Smooth muscle cell of the brain vasculature (primary cell): ENCODE measurements at places on chromosomes 5 and 9.
A peak's percentile ranks its signal among the peaks of the same experiment; 100 is the strongest.

- no peak for DNase-seq
These were observed 1094.5 kb upstream of the CDH6 start for GRCh38 chr5:30098940-30099339.

GRCh38 chr9:124342776-124343485, 72.3 kb downstream of the PSMB7 start:
- peak; percentile 74 for DNase-seq

DNA sequence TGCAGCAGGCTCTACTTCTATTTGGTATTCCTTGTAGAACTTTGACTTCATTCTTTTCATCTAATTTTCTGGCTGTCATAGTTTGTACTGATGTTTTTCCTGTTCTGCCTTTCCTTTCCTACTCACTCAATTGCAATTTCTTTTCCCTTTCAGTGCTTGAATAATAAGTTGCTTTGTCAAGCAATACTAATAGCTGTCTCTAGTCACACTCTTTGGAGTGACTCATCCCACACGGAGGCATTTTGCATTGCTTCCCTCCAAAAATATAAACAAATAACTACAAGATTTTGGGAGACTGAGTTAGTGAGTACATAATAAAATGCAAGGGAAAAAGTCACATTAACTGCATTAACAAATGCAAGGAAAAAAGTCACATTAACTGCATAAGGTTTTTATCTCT, 465.9 kb downstream of the CDH9 start:
- no peak for DNase-seq

- DNase-seq: no peak
These were observed 61.0 kb downstream of the LPAR1 start for GRCh38 chr9:110977259-110977709.

- DNase-seq: no peak
These were observed 5.1 kb downstream of the GLRX start for GRCh38 chr5:95817430-95817829.

GRCh38 chr5:116144103-116144502, 59.3 kb downstream of the COMMD10 start:
- no peak for DNase-seq

DNA sequence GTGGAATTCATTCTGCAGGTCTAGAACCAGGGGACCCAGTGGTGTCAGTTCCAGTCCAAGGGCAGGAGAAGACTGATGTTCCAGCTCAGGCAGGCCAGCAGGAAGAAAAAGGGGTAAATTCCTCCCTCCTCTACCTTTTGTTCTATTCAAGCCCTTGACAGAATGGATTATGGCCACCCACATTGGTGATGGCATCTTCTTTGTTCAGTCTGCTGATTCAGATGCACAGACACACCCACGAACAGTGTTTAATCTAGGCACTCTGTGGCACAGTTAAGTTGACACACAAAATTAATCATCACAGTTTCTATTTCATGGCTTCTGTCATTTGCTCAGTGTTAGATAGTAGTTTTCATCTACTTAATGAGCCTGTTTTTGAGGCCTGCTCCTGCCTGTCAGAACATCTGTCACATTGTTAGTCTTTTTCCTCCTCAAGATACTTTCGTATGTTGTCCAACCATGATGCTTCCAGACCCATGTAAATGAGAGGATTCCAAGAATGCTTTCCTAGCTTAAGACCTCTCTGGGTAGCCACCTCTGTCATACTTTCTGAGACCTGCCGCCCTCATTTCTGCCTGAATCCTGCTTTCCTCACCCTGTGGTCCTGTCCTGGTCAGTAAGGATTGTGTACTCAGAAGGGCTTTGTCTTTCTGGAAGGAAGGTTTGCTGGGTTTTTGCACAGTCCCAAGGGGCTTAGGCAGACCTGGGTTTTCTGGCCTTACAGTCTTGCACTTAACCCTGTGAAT, 72.5 kb downstream of the SPIN1 start:
- no peak for DNase-seq
